ENCODE measurements at places on chromosomes 1 and 21. TPM values are rescaled to one million over a fixed set of nuclear protein-coding genes. Genes with fewer than 3 reads are reported as not detected.

DNA sequence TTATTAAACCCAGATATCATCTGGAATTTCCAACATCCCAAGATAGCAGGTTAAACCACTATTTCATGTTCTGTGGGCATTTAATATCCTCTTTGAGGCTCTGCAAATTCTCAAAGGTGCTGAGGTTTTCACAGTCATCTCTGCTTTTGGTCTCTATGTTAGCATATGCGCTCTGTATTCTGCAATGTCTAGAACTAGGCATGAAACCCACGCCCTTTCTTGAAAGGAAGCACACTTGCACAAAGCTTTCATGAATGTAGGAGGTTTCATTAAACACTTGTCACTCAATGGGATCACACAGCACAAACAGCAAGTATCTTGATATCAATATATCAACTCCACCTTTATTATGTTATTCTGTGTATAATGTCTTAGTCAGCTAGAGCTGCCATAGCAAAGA, 172.0 kb upstream of the USP24 start:
- no peak for DNase-seq

Gene EPHB2
- polyA plus RNA-seq, result 37.6 TPM

Gene TMIGD3
- 1.4 TPM for polyA plus RNA-seq

DNA sequence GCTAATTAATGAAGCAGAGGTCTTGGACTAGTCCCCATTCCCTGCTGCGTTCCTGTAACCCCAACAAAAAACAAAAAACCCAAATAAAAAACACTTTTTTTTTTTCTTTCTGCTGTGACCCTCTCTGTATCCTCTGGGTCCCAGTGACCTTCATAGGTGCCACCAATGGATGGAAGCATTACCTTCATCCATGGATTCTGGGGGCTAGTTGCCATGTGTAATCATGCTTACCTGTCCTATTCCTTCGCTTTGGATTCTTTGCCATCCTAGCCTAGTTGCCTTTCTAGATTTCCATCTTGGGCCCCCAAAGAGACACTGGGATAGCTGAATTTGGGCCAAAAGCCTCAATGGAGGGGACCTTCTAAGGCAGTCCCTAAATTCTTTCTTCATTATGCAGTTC, 1208.7 kb downstream of the BRINP3 start:
- DNase-seq, result no peak

- no peak for DNase-seq
These were observed 4.0 kb downstream of the SHISAL2A start for GRCh38 chr1:52636721-52637695.

DNA sequence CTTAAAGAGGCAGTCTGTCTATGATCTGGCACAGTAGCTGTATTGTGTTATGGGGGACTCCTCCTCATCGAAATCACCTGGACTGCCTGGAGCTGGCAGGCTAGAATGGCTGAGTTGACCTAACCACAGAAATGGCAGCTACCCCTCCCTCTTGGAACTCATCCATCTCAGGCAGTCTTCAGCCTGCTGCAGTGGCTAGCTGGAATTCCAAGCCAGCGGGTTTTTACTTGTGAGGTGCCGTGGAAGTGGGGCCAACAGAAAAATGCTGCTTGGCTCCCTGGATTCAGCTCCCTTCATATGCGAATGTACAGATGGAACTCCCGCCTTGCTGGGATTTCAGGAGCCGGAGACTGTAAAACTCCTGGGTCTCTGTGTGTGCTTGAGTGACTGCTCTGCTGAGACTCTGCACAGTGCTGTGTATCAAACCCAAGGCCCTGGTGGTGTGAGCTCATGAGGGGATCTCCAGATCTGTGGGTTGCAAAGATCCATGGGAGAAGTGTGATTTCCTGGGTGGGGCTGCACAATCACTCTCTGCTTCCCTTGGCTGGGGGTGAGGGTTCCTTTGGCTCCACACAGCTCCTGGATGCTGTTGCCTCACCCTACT, 316.9 kb downstream of the CTH start:
- DNase-seq, result no peak

- DNase-seq, result no peak
These were observed 1657.8 kb downstream of the MRPL39 start for GRCh38 chr21:23949493-23949892.

- DNase-seq, result no peak
These were observed 862 bp upstream of the PLEKHO1 start for GRCh38 chr1:150148837-150149270.

Gene MTARC2
- 93.5 TPM for polyA plus RNA-seq

DNA sequence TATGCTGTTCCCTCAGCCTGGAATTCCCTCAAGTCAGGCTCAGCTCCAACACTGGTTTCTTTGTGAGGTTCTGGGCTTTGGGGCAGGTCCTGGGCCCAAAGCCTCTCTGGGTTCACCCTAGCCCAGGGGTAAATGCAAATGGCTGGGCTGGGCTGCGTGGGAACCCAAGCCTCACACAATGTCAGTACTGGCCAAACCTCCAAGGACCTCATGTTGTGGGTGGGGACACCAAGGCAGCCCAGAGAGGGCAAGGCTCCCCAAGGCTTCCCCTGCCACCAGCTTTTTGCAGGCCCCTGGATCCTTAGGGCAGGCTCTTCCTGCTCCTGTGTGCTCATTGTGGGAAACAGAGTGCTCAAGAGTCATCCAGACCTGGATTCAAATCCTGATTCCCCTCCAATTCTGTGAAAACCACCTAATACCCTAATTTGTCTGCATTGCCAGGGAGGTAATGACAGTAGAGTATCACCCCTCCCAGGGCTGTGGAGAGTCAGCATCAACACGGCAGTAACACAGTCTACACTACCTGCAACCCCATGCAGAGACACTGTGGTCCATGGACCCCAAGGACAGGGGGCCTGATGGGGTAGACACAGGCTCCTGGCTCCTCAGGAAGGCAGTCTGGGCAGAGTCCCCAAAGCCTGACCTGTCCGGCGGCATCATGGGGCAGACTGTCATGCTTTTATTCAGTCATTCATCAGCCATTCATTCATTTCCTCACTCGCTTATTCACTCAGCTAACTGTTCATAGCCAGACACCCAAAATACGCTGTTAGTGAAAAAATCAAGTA, 85.7 kb downstream of the DMRTB1 start:
- no peak for DNase-seq

DNA sequence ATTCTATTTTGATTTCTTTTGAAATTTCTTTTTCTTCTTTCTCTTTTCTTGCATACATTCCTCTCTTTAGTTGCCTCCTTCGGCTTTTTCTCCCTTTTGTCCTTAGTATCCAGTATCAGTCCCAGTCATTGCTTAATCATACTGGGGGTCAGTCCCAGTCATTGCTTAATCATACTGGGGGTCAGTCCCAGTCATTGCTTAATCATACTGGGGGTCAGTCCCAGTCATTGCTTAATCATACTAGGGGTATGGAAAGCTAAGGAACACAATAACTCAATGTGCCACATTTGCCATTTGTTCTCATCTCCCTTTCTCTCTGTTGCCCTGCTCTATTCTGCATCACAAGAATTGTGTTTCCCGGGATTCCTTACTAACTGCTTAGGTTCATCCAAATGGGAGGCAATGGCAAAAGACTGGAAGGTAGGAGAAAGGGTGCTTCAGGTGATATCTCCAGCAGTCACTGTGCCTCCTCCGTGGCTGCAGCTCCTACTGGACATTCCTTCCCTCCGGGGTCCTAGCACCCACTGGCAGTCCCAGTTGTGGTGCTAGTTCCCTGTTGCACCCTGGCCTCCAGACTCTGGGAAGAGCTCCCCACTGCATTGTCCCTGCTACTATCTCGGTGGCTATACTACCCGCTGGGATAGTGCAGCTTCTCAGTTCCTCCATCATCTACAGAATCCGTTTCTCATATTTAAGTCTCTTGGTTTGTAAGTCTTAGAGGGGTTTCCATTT, 32.6 kb upstream of the LAMC1 start:
- no peak for DNase-seq

DNA sequence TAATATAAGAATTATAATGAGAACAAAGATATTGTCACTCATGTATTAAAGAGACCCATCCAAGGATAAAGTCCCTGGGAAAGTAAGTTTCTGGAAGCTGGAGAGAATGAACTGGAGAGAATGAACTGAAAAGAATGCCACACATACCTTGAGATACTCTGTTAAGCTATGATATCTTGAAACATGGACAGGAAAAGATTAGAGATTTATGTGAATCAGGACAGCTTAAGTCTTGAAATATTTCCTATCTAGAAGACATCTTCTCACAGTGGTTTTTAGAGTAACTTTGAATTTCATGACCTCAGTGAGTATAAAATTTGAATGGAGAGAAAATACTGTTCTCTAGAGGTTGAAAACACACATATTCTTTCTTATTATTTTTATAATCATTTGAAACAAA, 201.3 kb upstream of the HMCN1 start:
- no peak for DNase-seq

GRCh38 chr1:54975356-54976108, 4.9 kb upstream of the TMEM61 start:
- DNase-seq, result no peak

- DNase-seq, result no peak
These were observed 140.7 kb downstream of the NOS1AP start for GRCh38 chr1:162210196-162210595.

- DNase-seq, result no peak
These were observed 132.2 kb downstream of the ADSS2 start for GRCh38 chr1:244319283-244320132.

Gene C8B
- polyA plus RNA-seq, result 0.06 TPM
